ENCODE measurements at places on chromosomes 1 and 21.

GRCh38 chr1:15918962-15919715 is 56.8 kb downstream of the ZBTB17 start:
- peak; percentile 16 for DNase-seq

- no peak for DNase-seq
These were observed 8.4 kb downstream of the FOXE3 start for GRCh38 chr1:47424336-47424982.

DNA sequence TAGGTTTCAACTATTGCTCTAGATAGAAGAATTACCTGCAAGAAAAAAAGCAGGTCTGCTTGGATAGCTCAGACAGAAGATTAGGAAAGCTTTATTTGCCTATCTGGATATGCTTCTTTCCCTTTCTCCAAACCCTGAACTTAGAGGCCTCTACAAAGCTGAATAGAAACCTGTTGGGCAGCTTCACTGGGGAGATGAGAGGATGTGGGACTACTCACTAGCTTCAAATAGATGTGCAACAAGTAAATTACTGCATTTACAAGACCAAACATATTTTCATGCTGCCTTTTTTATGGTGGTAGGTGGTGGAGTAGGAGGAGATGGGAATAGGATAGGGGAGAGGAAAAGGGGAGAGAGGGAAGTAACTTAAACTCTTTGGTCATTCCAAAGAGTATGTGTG is 6.4 kb downstream of the CLCA2 start:
- no peak for DNase-seq

DNA sequence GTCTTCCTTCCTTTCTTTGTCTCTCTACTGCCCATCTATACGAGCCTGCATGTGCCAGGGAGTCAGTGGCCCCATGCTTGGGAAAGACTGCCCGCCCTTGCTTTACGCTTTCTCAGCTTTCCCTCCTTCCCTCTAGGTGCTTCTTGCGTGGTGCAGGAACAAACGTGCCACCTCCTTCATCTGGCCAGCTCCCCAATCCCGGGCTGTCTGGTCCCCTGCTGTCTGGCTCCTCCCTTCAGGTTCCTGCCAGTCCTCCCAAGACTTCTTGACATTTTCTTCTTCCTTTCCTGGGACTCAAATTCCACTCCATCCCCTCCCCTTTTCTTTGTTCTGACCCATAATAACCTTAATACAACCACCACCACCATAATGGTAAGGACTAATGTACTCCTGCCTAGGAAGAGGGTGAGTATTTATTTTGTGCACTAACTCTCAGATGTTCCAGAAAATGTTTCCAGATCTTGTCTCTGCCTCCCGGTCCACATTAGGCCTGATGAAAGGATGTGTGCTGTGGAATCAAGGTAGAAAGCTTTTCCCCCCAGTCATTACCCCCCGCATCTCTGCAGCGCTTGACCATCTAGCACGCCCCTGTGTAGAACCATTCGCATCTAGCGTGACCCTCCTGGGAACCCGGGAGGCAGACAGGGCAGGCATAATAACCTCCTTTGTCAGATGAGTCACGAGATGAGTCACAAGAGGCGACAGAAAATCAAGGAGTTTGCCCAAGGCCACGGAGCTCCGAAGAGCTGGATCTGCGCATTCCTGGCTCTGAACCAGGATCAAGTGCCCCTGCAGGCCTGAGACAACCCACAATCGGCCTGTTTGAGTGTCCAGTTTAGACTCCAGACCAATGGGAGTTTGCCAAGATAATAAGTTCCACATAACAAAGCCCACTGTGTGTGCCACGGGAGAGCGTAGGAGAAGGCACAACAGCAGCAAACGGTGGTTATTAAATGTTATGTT is 60.1 kb upstream of the NEK2 start:
- no peak for DNase-seq

- DNase-seq = no peak
These were observed 953 bp upstream of the KPRP start for GRCh38 chr1:152756872-152757271.

DNA sequence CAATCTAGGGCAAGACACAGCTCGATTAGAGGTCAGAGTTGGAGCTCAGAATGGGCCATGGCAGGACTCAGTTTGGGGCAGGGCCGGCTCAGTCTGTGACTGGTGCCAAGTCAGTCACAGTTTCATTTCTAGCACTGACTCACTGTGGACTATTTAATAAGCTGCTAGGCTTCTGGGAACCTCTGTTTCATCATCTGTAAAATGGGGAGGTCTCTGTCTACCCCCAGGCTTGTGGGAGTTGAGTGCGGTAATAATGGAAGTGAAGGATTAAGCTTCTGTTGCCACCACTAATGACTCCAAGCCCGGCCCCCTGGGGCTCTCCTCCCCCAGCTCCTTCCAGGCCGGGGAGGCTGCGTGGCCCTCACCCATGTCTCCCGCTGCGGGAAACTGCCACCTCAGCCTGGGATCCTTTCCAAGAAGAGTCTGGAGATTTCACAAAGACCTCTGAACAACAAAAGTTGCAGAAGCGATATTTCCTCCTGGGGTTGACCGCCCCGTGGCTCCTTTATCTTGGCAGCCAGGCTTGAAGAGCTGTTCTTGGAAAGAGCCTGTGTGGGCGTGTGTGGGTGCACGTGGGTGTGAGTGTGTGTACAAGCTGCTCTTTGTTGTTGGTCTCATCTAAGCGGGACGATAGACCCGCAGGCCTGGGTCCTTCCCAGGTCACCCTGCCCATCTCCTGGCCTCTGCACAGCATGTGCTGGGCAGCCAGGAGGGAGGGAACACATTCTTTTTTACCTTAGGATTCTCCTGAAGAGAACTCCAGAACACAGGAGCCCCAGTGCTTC is 29.1 kb downstream of the KNCN start:
- DNase-seq = no peak

Measured in activated CD8-positive, alpha-beta memory T cell treated with anti-CD3 and anti-CD28 coated beads for 1 hour (primary cell).